Colonic mucosa (tissue), 4 donors: ENCODE measurements at places on chromosomes 11 and 22. TPM values are rescaled to one million over a fixed set of nuclear protein-coding genes. Genes with fewer than 3 reads are reported as not detected.

- H3K27ac ChIP-seq = no peak overlapping the region
- no peak for DNase-seq
- H3K4me3 ChIP-seq = no peak overlapping the region
- no peaks in the 10 kb centered on the region for H3K27me3 ChIP-seq
- no peaks in the 10 kb centered on the region for H3K4me1 ChIP-seq
- no peaks in the 10 kb centered on the region for H3K36me3 ChIP-seq
Measured at GRCh38 chr11:78341841-78342240, 75.8 kb downstream of the GAB2 start.

DNA sequence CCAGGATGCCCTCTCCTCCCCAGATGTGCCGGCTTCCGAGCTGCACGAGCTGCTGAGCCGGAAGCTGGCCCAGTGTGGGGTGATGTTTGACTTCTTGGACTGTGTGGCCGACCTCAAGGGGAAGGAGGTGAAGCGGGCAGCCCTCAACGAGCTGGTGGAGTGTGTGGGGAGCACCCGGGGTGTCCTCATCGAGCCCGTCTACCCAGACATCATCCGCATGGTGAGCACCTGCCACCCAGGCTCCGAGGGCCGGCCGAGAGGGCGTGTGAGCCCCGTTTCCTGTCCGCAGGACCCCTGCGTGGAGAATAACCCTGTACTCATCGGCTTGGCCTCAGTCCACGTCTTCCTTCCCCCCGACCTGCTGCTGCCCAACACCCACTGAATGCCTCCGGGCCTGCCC is 2.2 kb downstream of the PPP2R5B start:
- H3K27me3 ChIP-seq = no peaks in the 10 kb centered on the region
- H3K27ac ChIP-seq = no peak overlapping the region
- DNase-seq = no peak
- no peak overlapping the region for H3K4me3 ChIP-seq
- H3K4me1 ChIP-seq = peaks cover 16% of the 10 kb centered on the region

GRCh38 chr22:40324468-40325305 is 21.6 kb upstream of the ADSL start:
- no peaks in the 10 kb centered on the region for H3K27me3 ChIP-seq
- no peaks in the 10 kb centered on the region for H3K4me1 ChIP-seq
- H3K36me3 ChIP-seq = peaks cover 15% of the 10 kb centered on the region
- DNase-seq = no peak

- DNase-seq = no peak
- peaks cover 12% of the 10 kb centered on the region for H3K4me1 ChIP-seq
- H3K27ac ChIP-seq = no peak overlapping the region
- no peaks in the 10 kb centered on the region for H3K36me3 ChIP-seq
- H3K4me3 ChIP-seq = no peak overlapping the region
Measured at GRCh38 chr11:12721816-12722604, 47.8 kb downstream of the TEAD1 start.

- no peak overlapping the region for H3K4me3 ChIP-seq
- no peaks in the 10 kb centered on the region for H3K36me3 ChIP-seq
- no peak for DNase-seq
- no peaks in the 10 kb centered on the region for H3K27me3 ChIP-seq
- H3K4me1 ChIP-seq = no peaks in the 10 kb centered on the region
- no peak overlapping the region for H3K27ac ChIP-seq
Measured at GRCh38 chr22:22935546-22936157, 48.0 kb downstream of the IGLL5 start.

GRCh38 chr22:24834845-24835570 is 29.0 kb downstream of the SGSM1 start:
- H3K4me1 ChIP-seq = no peaks in the 10 kb centered on the region
- no peak overlapping the region for H3K27ac ChIP-seq
- H3K4me3 ChIP-seq = no peak overlapping the region
- DNase-seq = peak; percentile 38

The FANCF gene
- 18.8 TPM for total RNA-seq

- no peaks in the 10 kb centered on the region for H3K4me1 ChIP-seq
- H3K36me3 ChIP-seq = no peaks in the 10 kb centered on the region
- no peaks in the 10 kb centered on the region for H3K27me3 ChIP-seq
- no peak overlapping the region for H3K4me3 ChIP-seq
- no peak for DNase-seq
- no peak overlapping the region for H3K27ac ChIP-seq
Measured at GRCh38 chr11:17865765-17866428, 131.3 kb downstream of the KCNC1 start.

The ARVCF gene
- 11.7 TPM for total RNA-seq
